Stimulated activated CD8-positive, alpha-beta memory T cell treated with anti-CD3 and anti-CD28 coated beads, Interleukin-7, amount 100 ng/mL, for 24 hours (primary cell): ENCODE measurements at places on chromosomes 7 and 10.
A peak's percentile ranks its signal among the peaks of the same experiment; 100 is the strongest.

GRCh38 chr10:76766682-76767081, 870.9 kb downstream of the KCNMA1 start:
- DNase-seq = no peak

GRCh38 chr7:5064391-5065106, 18.9 kb downstream of the RBAK start:
- no peak for DNase-seq

GRCh38 chr10:31390804-31391203, 71.8 kb downstream of the ZEB1 start:
- DNase-seq = no peak

DNA sequence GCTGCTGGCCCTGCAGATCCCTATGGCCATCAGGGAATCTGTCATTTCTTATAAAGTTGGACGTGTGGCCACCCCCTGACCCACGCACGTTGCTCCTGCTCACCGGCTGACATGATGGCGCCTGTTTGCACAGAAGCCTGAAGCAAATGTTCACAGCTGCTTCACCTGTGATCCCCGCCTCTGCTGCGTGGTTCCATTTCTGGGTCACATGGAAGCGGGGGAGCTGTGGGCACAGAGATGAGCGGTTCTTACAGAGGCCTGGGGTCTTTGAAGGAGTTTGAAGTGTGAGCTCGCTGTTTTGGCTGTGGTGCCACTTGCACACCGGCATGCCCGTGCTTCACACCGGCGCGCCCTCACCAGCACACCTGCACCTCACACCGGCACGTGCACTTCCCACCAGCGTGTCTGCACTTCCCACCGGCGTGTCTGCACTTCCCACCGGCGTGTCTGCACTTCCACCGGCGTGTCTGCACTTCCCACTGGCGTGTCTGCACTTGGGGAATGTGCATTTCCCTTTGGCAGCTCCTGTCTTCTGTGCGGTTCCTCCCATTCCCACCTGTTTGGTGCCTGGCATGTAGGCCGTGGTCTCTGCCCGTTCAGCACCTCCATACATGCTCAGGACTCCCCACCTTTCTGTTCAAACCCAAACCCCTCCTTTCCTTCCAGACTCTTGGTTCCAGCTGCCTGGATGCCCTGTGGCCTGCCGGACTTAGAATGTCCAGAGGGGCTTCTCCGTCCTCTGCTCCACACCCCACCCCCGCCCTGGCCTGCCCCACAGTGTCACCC, 86.7 kb downstream of the INPP5A start:
- DNase-seq = no peak

GRCh38 chr10:7449063-7449695, 38.3 kb upstream of the SFMBT2 start:
- DNase-seq = no peak

GRCh38 chr10:80664071-80664680, 126.5 kb downstream of the SH2D4B start:
- DNase-seq = peak; percentile 26

- no peak for DNase-seq
Observed at GRCh38 chr10:11794566-11794965, 28.6 kb upstream of the PROSER2 start.

DNA sequence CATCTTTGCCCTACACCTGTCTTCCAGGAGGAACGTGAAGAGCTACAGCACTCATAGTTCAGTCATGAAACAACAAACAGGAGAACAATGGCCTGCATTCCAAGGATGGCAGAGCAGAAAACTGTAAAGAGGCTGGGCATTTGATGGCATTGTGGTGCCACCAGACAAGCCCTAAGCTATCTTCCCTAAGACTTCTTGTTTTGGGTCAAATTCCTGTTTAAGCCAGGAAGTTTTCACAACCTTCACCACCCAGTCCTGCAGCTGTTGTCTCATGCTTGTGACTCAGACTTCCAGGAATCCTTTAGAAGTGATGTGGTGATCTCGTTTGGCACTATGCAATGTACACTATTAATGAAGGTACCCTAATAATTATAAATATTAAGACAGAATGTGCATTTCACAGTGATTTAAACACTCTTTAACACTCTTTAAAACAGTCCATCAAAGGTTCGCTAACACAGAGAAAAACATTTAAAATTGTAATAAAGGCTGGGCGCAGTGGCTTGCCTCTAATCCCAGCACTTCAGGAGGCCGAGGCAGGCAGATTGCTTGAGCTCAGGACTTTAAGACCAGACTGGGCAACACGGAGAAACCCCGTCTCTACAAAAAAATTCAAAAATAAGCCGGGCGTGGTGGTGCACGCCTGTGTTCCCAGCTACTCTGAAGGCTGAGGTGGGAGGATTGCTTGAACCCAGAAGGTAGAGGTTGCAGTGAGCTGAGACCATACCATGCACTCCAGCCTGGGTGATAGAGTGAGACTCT, 2.7 kb upstream of the HERPUD2 start:
- no peak for DNase-seq

DNA sequence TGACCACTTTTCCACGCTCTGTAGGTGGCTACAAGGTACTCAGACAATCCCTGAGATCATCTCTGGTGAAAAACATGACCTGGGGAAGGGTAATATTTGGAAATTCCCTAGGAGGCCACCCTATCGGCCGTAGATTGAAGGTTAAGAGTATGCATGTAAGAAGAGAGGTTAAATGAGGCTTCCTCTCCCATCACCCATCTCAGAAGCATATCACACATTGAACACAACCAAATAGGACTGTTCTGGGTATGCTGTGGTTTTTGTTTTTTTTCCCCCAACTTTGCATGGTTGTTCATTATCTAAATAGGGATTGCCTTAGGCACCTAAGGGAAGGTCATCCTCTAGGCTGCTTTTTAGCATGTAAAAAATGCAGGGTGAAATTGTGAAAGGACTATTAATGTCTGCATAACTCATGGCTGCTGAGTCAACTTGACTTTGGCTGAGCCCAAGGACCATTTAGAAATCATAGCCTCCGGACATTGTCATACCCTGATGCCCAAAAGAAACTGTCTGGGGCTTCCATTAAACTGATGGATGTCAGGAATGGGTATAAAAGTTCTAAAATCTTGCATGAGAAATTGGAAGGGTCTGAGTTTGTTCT, 24.7 kb upstream of the ST8SIA6 start:
- DNase-seq = no peak

- DNase-seq = no peak
Observed at GRCh38 chr10:98134117-98134430, 383 bp upstream of the R3HCC1L start.

DNA sequence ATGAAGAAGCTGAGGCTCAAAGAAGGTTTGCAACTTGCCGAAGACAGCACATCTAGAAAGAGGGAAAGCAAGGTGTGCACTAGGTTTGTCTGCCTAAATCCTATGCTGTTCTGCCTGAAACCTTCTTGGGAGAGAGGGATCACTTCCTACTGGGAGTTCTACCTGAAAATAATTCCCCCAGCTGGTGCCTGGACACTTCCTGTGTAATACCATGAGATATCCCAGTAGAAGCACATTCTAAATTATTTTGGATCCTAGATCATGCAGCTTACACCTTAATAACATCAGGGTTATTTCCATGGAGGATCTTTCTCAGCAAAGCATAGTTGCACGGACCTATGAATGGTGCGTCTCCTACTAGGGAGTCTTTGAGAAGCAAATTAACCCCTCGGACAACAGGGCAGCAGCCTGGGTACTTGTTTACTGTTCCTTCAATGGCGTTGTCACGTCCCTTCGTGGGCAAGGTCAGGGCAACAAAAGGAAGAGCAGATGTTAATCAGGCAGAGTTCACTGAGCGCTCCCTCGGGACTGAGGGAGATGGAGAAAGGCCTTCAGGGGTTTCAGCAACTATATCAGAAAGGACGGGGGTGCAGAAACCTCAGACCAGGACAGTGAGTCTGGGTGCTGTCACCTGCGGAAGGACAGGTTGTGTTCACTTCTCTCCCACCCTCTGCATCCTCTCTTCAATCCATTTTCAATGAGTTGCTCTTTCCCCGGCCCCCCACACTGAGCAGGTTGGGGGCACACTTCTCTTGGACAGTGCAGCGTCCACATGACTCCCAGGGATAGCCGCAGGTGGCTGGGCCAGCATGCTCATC, 44.0 kb downstream of the OAT start:
- DNase-seq = no peak
